ENCODE measurements at places on chromosomes 12 and 14. TPM values are rescaled to one million over a fixed set of nuclear protein-coding genes. Genes with fewer than 3 reads are reported as not detected.

DNA sequence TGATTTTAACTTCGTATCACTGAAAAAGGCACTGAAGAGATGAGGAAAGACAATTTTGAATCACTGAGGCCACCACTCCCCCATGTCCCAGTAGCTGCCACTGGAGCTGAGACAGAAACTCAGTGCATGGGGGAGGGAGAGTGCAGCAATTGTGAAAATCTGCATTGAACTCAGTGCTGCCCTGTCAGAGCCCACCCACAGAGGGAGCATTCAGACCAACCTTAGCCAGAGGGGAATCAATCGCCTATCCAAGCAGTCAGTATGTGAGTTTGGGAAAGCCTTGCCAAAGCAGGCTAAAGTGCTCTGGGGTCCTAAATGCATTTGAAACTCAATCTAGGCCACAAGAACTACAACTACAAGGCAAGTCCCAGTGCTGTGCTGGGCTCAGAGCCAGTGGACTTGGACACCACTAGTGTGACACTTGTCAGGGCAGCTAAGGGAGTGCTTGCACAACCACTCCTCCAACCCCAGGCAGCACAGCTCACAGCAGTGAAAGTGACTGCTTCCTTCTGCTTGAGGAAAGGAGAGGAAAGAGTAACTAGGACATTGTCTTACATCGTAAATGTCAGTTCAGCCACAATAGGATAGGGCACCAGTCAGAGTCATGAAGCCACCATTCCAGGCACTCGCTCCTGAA is 13.3 kb downstream of the RNASE3 start:
- DNase-seq: no peak

GRCh38 chr14:104263675-104264358 is 125.4 kb downstream of the KIF26A start:
- no peak for DNase-seq

DNA sequence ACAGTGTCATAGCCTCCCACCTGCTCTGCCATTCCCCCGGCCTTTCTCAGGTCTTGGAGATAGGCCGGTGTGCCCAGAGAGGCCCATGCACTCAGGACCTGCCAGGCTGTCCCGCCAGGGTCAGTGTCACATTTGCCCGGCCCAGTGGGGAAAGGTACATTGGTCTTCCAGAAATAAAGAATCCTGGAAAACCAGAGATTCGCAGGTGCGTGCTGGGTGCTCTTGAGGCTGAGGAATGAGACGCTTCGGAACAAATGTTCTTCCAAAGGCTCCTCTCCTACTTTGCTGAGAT is 205.8 kb upstream of the RTL1 start:
- no peak for DNase-seq

DNA sequence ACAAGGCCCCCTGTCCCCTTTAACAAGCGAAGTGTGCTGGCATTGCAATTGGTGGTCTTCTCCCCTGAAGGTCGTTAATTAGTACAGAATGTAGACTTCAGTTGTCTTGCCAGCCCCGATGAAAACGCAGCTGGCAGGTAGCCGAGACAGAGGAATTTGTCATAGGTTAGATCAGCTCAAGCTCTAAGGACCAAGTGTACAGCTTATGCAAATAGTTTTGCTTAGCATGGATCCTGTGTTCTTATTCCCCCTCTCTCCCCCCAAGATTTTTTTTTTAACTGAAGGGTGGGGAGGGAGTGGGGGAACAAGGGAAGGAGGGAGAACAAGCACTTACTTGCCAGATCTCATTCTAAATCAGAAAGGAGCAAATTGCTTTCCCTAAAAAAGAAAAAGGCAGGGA is 58.6 kb upstream of the PARP11 start:
- no peak for DNase-seq

- DNase-seq: no peak
These were observed 250.3 kb downstream of the SPTSSA start for GRCh38 chr14:34211732-34212131.

DNA sequence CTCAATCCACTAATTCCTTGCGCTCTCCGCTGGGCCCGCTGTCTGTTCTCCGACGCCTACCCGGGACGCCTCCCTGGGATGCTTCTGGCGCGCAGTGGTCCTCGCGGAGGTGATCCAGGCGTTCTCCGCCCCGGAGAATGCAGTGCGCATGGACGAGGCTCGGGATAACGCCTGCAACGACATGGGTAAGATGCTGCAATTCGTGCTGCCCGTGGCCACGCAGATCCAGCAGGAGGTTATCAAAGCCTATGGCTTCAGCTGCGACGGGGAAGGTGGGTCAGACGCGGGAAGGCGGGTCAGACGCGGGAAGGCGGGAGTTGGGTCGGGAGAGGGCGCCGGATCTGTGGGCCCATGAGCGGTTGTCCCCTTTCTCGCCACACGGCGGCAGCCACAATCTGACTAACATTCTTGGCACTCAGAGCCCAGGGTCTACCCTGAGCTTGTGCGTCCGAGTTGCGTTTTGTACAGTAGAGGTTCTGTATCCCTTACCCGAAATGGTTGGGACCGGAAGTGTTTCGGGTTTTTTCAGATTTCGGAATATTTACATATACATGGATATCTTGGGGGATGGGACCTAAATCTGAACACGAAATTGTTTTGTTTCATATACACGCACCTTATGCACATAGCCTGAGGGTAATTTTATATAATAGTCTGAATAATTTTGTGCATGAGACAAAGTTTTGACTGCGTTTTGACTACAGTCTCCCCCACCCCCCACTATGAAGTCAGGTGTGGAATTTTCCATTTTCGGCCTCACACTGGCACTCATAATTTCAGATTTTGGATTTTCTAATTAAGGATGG is 762 bp downstream of the C12orf57 start:
- DNase-seq: peak; percentile 92

- no peak for DNase-seq
These were observed 51.5 kb downstream of the ZC3H14 start for GRCh38 chr14:88614218-88614907.

Gene MARCHF9
- total RNA-seq: 23.1 TPM

Gene PPM1H
- total RNA-seq: not detected

Data from CD8-positive, alpha-beta T cell (primary cell).